Fibroblast of lung (primary cell): ENCODE measurements at places on chromosomes 3 and 15. TPM values are rescaled to one million over a fixed set of nuclear protein-coding genes. Genes with fewer than 3 reads are reported as not detected.

CDCP1 gene
- total RNA-seq, result 16.9 and 56.1 TPM in 2 replicates

FHIT gene
- 2.1 and 2.3 TPM in 2 replicates for total RNA-seq

NANOGP8 gene
- not detected in 2 replicates for total RNA-seq

DNA sequence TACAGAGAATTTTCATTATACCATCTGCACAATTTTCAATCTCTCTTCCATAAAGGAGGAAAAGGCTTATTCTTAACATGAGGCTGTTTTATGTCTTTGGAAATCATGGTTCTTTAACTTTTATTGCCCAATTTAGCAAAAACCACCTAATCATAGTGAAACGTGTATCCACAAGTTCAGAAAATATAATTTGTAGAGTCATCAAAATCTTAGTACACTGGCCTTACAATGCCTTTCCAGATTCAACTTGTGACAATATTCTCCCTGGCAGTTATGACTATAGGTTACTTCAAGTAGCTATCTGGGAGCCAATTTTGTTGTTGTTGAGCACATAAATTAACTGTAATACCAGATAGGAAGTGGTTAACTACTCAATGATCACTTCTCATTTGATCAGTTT is 10.9 kb downstream of the BNIP2 start:
- no peak for DNase-seq

- DNase-seq, result no peak
Measured at GRCh38 chr15:29568840-29569532, 253.3 kb downstream of the TJP1 start.

DNA sequence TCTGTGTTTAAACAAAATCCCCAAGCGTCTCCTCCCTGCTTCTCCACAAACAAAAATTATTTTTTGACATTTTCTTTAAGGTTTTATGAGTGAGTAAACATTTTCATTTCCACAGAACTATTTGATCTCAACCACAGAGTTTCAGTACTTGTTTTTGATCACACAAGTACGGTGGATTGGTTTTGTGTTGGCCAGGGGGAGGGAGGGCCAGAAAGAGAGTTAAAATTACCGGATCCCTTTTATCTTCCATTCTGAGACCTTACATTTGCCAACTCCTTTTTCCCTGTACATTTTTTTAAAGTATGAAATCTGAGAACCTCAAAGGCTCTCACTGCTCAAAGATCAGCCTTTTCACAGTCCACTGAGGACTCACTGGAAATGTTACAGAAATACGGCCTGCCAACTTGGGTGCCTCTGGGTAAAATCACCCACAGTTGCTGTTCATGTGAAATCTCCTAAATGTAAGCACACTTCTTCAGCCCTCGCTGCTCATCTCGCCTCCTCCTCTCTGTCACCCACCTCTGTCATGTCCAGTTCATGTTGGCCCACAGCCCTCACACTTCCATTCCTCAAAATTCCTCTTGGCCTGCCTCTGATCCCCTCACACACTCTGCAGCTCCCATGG is 1.7 kb downstream of the HOMER2 start:
- no peak for DNase-seq

- no peak for DNase-seq
Measured at GRCh38 chr3:157789162-157789561, 285.9 kb upstream of the VEPH1 start.

GRCh38 chr3:37071921-37072320 is 78.6 kb downstream of the MLH1 start:
- DNase-seq, result no peak

GRCh38 chr15:51939216-51939615 is 32.4 kb downstream of the LEO1 start:
- peak; percentile 15 for DNase-seq
